ENCODE measurements at places on chromosomes 3 and 15.

DNA sequence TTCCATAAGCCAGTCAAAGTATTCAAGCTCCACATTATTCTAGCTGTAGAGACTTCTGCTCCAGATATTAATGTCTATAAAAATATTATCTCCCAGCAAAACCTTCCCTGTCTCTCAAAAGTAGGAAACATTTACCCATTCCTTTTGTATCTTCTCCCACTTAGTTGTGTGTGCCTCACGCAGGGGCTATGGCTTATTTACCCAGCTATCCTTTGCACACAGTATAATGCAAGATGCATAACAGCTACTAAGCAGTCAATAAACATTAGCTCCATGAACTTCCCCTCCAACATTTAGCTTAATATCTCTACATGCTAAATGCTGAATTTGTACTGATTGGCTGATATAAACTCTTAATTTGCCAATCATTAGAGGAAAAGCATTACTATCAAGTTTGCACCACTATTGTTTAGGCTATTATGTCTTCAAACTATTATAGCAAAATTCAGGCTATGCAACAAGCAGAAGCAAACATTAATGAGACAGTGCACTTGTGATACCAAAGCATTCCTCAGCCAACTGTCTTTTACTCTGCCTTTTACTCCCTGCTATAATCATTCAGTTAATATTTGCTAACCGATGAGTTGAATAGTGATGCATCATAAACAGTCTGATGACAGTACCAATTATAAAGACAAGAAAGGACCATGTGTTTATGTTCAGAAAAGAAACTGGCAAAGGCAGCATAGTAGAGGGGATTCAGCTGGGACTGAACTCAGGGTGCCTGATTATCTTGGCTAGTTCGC is 81.2 kb downstream of the PLCH1 start:
- DNase-seq: no peak

DNA sequence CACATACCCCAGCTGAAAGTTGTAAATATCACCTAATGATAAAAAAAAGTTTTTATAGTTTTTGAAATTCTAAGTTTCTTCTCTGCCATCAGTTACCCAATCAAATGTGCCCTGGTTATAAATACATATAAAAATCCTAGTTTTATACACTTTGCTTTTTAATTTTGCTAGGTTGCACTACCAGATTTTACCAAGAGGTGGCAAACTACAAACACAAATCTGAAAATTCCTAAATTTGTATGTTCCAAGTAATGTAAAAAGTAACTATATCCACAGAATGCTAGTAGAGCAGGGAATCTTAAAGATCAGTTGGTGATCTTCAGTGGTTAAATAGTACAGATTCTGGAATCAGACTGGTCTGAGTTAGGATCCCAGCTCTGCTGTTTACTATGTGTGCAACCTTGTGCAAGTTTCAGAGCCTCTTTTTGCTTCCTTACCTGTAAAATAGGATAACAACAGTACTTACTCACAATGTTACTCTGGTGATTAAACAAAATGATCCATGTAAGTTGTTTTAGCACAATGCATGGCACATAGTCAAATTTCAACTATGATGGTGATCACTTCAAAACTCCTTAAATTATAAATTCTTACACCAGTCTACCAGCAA is 11.0 kb downstream of the TRPM7 start:
- no peak for DNase-seq

DNA sequence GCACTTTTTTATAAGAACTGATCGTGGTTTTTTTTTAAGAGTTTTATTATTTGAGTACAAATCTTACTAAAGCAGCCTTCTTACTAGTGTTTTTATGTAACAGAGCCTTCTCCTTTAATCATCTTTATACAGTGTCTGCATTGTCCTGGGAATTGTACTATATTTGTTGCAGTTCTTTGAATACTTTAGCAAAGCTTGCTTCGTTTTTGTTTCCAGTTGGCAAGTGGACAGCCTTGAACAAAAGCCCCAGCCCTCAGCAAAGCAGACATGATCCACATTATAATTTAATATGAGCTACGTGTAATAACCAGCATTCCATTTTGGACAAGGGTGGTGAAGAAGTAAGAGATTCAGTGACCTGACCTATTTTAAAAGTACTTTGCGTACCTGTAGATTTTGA is 112.2 kb upstream of the FLNB start:
- no peak for DNase-seq

GRCh38 chr3:153866901-153867300 is 254.3 kb upstream of the ARHGEF26 start:
- no peak for DNase-seq

DNA sequence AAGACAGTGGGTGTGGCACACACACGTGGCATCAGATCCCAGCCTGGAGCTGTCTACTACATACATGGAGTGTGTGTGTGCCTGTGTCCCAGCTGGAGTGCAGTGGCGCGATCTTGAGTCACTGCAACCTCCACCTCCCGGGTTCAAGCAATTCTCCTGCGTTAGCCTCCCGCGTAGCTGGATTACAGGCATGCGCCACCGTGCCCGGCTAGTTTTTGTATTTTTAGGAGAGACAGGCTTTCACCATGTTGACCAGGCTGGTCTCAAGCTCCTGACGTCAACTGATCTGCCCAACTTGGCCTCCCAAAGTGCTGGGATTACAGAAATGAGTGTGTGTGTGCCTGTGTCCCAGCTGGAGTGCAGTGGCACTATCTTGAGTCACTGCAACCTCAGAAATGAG is 108.8 kb downstream of the IL12A start:
- DNase-seq: no peak

DNA sequence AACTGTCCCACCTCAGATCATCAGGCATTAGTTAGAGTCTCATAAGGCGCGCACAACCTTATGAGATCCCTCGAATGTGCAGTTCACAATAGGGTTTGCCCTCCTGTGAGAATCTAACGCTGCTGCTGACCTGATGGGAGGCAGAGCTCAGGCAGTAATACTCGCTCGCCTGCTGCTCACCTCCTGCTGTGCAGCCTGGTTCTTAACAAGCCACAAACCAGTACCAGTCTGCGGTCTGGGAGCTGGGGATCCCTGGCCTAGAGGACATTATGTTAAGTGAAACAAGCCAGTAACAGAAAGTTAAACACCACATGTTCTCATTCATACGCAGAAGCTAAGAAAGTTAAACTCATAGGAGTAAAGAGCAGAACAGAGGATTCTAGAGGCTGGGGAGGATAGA is 47.0 kb downstream of the MAP3K13 start:
- DNase-seq: no peak

- DNase-seq: no peak
Measured at GRCh38 chr3:43062564-43063040, 43.3 kb downstream of the POMGNT2 start.

- no peak for DNase-seq
Measured at GRCh38 chr3:50612234-50612882, 784 bp upstream of the CISH start.

- DNase-seq: no peak
Measured at GRCh38 chr15:88057836-88058235, 198.7 kb downstream of the NTRK3 start.

- no peak for DNase-seq
Measured at GRCh38 chr3:170566413-170566812, 19.5 kb downstream of the SLC7A14 start.

DNA sequence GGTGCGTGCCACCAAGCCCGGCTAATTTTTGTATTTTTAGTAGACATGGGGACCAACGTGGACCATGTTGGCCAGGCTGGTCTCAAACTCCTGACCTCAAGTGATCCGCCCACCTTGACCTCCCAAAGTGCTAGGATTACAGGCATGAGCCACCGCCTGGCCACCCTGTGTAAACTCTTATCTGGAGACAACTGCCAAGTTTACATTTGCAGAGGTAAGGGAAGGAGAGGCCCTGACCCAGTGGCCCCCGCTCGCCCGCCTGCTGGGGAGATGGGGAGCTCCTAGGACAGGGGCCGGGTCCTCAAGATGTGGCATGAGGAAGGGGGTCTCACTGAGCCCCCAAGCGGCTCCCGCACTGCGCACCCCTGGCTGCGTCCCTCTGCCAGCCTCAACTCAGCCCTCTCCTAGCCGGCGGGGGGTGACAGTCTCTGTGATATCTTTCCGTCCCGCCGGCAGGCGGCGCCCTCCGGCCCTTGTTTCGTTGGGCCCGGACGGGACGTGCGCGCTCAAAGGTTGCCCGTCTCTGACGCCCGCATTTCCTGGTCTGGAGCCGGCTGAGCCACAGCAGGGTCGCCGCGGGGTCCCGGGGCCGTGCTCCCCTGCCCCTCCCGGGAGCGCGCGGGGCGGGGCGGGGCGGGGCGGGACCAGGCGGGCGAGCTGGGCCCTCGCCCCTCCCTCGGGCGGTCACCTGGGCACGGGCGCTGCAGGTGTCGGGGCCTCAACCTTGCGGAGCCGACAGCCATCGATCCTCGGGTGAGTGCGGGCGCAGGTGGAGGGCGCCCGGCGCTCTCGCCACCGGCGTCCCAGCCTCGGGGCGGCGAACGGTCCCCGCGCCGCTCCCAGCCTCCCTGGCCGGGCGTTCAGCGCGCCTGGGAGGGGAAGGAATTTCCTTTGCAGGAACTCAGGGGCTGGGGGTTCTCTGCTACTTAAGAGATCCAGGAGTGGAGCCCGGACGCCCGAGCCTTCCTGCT is at the start of gene GPR160:
TSS of gene GPR160 (plus strand) at position 533 of the 971 bp plus-strand sequence. CDS start 45,978 bp downstream, outside the sequence.
- DNase-seq: peak; percentile 87

- DNase-seq: no peak
Measured at GRCh38 chr15:34651997-34652725, 68.7 kb upstream of the GOLGA8B start.

DNA sequence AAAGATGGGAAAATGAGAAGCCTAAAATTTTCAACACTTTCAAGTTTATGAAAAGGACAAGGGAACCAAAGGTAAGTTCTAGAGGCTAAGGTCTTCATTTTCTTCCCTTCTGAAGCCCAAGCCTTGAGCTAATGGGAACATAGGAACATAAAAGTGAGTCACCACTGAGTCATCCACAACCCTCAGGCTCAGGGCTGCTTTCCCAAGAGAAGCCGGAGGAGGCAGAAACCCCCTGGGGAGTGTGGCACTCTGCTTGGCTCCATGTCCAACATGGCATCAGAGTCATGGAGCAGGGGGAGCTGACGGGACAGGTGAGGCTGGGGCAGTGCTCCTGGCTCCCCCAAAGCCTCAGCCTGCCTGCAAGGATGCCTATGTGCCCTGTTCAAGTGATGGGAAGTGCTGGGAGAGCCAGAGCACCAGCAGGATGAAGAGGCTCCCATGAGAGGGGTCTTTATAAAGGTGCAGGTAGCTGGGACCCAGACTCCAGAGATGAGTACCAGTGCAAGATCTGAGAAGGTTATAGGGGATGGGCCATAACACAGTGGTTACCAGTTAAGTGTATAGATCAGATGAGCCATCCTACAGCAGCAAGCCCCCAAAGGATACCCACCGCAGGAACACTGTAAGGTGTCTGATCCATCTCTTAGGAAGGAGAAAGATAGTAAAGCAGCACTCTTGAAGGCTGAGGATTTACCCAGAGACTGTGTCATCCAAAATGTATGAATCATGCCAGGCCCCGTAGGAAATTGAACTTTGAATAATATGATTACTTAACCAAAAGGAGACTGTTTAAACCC is 31.8 kb upstream of the RYR3 start:
- DNase-seq: no peak

- DNase-seq: no peak
Measured at GRCh38 chr15:56367156-56367555, 1.9 kb downstream of the TEX9 start.

DNA sequence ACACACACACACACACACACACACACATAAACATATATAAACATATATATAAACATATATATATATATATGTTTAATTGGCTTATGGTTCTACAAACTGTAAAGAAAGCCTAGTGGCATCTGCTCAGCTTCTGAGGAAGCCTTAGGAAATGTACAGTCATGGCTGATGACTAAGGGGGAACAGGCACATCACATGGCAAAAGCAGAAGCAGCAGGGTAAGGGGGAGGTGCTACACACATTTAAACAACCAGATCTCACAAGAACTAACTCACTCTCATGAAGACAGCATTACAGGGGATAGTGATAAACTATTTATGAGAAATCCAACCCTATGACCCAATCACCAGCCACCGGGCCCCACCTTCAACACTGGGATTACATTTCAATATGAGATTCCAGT is 922.9 kb downstream of the SI start:
- DNase-seq: no peak

DNA sequence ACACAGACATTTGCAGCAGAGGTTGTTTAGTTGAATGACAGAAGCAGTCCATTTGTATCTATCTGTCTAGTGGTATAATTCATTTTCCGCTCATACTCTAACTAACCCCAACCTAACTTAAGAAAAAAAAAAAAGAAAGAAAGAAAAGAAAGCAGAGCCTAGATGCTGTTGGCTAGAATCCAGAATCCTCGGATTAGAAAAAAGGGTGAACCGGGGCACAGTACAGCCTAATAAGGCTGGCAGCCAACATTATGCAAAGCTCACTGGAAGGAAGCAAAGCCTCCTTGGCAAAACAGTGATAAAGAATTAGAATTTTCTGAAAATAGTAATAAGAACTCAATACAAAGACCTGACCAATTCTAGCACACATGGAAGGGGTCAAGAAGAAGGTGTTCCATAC is 640.8 kb downstream of the TUSC7 start:
- DNase-seq: no peak

DNA sequence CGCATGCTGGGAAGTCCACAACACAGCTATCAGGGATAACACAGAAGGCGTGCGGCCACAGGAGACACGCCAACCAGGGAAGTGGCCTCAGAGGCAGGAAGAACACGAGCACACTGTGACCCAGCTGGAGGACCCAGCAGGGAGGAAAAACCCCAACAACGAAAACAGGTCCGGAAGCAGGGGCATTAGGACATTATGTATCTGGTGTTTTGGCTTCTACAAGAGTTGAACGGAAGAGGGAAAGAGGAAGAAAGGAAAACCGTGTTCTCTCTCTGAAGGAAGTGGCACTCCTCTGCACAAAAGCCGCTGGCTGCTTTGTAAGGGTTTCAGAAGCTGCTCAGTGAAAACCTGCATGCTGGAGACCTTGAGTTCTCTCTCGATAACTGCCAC is 61.8 kb downstream of the HACD2 start:
- no peak for DNase-seq

GRCh38 chr15:33586786-33587697 is 276.3 kb downstream of the RYR3 start:
- DNase-seq: no peak

DNA sequence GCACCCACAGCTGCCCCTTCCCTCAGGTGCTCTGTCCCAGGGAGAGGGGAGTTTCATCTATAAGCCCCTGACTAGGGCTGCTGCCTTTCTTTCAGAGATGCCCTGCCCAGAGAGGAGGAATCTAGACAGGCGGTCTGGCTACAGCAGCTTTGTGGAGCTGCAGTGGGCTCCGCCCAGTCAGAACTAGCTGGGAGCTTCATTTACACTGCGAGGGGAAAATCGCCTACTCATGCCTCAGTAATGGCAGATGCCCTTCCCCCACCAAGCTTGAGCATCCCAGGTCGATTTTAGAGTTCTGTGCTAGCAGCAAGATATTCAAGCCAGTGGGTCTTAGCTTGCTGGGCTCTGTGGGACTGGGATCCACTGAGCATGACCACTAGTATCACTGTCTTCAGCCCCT is 181.2 kb upstream of the RARB start:
- DNase-seq: no peak

DNA sequence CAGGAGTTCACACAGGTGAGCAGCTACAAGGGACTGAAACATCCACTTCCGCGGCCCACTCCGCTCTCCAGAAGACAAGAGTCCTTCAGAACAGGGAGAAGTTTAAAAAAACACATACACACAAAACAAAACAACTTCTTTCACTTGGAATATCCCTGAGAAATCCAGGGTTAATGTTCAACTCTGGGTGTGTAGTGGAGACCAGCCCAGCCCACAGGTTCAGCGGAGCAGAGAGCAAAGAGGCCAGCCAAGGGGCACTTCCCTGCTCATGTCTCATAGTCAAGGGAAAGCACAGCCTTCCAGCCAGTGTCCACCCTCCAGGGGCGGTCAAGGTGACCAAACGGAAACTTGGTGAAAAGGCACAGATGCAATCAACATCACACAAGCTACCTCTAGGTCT is 41.6 kb downstream of the WNT5A start:
- no peak for DNase-seq

Data from GM13976 (cell line).